ENCODE measurements at places on chromosomes 13 and 19.
A peak's percentile ranks its signal among the peaks of the same experiment; 100 is the strongest.

- no peak for DNase-seq
Observed at GRCh38 chr13:21846605-21847004, 175.7 kb downstream of the FGF9 start.

GRCh38 chr13:28557725-28558520 is 63.0 kb upstream of the FLT1 start:
- DNase-seq: peak; percentile 94

DNA sequence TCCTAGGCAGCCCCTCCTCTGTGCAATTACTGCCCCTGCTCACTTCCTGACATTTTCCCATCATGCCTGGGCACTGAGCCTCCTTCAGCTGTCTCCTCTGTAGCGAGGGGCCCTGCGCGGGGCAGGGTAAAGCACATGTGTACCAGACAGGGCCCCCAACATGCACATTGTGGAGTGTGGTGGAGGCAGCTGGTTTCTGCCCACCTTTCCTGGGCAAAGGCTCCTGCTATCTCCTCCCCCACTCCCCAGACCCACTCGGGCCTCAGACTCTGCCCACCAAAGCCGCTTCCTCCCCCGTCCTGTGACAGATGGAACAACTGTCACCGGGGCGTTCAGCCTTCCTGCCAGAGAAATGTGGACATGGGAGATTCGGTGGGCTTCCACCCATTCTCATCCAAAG is 2.9 kb upstream of the KPTN start:
- DNase-seq: no peak

DNA sequence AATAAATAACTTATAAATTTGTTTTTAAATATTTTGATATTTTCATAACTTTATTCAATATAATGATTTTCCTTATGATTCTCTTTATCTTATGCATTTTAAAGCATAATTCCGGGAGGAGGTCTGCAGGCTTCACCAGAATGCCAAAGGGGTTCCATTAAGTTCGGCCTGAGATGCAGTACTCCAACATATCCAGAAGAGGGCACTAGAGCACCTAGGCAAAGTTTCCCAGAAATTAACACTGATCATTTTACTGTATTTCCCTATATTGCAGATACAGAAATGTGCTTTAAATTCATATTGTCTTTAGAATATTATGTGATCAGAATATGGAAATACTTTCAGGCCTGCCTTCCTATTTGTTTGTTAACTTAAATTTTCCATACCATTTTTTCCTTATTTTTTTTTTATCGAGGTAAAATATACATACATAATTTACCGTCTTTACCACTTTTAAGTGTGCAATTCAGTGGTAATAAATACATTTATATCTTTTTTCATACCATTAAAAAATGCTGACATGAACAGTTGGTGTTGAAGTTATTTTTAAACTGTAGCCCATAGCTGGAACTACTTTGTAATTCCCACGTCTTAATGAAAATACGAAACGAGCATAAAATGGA is 58.9 kb upstream of the TM9SF2 start:
- DNase-seq: no peak

GRCh38 chr19:51324167-51324481 is 12.7 kb downstream of the IGLON5 start:
- DNase-seq: no peak

DNA sequence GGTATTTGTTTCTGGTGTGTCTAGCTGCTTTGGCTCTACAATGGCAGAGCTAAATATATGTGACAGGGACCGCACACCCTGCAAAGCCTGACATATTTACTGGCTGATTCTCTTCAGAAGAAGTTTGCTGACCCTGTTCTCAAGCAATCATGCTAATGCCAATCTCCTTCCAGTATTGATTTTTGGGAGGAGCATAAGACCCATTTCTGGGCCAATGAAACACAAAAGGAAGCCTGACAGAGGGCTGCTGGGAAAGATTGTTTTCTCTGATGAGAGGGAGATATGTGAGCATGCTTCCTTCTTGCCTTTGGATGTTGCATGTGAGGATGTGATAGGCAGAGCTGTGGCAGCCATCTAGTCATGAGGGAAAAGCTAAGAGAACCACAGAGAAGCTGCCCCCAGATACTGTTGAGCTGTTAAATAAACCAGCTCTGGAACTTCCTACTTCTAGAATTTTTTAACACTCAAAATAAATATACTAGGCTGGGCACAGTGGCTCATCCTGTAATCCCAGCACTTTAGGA is 31.4 kb upstream of the TPTE2 start:
- no peak for DNase-seq

- DNase-seq: peak; percentile 59
Observed at GRCh38 chr13:41813426-41813825, 147.5 kb downstream of the VWA8 start.

DNA sequence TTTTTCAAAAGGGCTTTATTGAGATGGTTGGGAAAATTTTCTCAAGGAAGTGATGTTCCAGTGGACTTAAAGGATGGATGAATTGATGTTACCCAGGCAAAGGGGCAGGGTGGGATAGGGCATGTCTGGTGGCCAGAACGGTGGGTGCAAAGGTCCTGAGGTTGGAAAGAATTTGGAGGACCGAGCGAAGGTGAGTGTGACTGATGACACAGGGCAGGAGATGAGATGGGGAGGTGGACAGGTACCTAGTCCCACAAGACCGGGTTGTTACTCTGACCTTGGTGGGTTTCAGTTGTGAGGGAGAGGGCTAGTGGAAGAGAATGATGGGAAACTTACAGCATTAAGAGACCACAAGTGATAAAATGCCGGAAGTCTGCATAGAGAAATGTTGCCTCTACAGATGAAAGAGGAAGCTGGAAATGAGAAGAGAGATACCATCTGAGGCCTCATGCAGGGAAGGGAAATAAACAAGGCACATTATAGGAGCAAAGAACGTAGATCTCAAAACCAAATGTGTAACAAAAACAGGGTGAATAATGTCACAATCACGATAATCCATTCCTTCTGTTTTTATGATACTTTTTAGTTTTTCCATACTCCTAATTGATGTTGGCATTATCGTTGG is 4.5 kb downstream of the ADGRE1 start:
- no peak for DNase-seq

DNA sequence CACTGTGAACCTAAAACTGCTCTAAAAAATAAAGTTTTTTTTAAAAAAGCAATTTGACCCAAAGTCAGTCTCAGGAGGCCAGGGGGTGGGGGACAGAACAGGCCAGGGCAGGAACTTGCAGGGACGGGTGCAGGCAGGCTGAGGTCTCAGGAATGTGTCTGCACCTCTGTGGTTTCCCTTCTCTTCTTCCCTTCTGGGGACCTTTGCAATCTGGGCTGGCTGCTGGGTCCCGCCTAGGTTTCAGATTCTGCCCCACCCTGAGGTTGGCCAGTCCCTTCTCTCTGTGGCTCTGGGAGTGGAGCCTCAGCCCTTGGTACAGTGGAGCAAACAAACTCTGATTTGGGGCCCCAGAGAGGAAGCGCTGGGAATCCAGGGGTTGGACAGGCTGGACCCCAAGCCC is 5.3 kb upstream of the F2RL3 start:
- DNase-seq: no peak

GRCh38 chr19:17719730-17720400 is 585 bp downstream of the MAP1S start:
- DNase-seq: no peak

DNA sequence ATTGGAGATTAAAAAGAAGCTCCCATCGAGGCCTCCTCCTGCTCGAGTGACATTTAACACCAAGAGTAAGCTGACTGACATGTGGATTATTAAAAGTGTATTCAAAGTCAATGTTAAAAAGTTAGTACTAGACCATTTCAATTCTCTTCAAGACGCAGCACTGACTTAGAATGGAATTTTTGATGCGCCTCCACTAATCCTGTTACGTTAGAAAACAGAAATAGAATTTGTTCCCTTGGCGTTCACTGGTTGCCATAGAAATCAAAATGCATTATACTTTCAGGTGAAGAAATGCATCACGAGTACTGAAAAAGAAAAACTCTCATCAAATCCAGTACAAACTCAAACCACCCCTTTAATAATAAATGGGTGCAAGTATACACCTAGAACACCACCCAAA is 42.2 kb downstream of the BRD4 start:
- no peak for DNase-seq

GRCh38 chr19:49639401-49640112 is 386 bp downstream of the RRAS start:
- DNase-seq: no peak

GRCh38 chr19:18648973-18649315 is 12.1 kb downstream of the KLHL26 start:
- DNase-seq: no peak

DNA sequence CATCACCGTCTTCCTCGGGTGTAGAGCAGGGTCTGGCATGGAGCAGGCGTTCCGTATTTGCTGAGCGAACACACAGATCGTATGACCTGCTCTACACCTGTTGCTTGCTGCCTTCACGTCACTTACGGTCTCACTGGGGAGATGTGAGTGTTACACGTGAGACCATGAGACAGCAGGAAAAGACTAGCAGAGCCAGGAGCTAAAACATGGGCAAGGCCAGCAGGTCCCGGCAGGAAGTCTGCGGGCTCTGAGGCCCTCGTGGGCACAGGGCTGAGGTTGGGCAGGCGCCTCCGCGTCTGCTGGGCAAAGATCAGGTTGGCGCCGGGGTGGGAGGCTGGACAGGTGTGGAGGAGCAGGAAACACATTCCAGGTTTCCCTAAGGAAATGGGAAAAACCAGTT is 19.7 kb upstream of the GTF3A start:
- no peak for DNase-seq

- no peak for DNase-seq
Observed at GRCh38 chr19:47510516-47511127, 4.2 kb downstream of the NAPA start.

DNA sequence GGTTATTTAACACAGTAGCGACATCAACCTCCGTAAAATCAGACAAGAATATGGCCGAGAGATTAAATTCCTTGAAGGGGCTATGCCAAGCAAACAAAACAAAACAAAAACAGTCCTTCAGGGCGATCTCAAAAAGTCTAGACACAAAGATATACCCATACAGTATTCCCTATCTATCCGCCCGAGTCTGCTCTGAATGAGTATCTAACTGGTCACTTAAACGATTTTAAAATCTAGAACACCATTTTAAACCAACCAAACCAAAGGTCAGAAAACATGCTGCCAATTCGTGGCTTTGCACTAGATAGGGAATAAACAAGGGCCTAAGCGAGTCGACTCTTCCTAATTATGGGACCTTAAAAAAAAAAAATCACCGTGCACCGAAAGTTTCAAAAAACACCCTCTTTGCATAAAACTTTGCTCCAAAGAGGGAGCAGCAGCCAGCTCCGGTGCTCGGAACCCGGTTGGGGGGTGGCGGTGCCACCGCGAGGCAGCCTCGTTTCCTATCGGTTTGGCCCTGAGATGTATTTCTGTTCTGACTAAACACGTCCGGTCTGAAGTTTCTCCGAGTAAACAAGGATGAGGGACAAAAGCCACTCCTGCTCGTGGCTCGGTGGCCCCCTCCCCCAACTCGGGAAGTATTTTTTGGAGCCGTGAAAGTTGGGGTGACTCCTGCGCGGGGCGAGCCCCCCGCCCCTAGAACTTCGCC is 1.8 kb downstream of the HMGB1 start:
- DNase-seq: peak; percentile 42

- DNase-seq: no peak
Observed at GRCh38 chr13:43141685-43142084, 118.3 kb downstream of the DNAJC15 start.

GRCh38 chr19:33818411-33818810 is 21.7 kb downstream of the KCTD15 start:
- no peak for DNase-seq

DNA sequence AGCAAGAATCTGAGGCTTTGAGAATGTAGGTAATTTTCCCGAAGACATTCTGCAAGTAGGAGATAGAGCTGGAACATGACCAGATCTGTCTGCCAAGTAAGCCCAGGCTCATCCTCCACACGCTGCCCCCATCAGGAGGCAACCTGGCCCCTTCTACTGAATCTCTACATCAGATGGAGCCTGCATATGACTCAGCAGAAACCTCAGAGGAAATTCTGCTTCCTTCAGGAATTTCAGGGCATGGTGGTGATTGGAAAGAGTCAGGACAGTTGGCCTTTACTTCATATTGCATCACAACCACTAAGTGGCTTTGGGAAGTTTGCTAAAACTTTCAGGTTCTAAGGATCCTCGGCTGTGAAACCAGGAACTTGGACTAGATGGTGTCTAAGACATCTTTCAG is 85.2 kb downstream of the LRRC63 start:
- DNase-seq: peak; percentile 86

DNA sequence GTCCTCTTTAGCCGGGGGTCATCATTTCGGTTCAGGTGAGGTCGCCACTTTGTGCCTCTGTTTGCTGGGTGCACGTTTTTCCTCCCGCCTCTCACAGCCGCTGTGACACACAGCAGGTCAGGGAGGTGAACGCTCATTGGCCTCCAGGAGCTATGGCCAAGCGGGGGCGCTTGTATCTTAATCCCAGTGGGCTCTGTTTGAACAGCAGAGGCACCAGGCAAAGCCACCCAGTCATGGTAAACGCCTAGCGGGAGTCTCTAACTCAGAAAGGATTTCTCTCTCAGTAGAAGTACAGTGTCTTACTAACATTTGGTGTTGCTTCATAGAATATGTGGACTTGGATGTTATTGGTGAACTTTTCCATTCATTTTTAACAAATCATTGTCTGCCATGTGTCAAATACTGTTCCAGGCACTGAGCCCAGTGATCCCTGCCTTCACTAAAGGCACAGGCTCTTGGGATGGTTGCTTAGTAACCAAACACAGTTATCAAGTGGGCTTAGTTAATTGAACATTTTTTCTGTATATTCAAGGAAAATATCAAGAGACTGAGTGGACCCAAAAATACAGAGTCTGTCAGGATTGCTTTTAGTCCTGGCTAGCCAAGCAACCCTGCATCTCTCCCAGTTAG is 186.7 kb downstream of the STK24 start:
- DNase-seq: peak; percentile 16

DNA sequence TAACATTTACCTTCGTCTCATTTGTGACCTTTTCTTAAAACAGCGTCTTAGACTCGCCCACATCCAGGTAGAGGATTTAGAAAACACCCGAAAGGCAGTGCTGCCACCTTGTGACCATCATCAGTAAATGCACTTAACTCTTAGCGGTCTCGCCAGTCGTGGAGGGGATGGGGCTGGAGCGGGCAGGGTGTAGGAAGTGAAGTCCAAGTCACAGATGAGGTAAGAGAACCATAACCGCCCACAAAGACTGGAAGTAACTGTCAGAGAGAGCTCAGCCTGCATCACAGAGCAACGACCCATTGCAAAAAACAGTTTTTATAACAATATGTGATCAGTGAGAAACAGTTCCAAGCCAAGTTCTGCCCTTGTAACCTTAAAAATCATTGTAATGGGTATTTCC is 10.7 kb upstream of the CEACAM3 start:
- DNase-seq: peak; percentile 48

All from astrocyte (in vitro differentiated cells and primary cell).